ENCODE measurements at places on chromosomes 13 and 19. TPM values are rescaled to one million over a fixed set of nuclear protein-coding genes. Genes with fewer than 3 reads are reported as not detected.

DNA sequence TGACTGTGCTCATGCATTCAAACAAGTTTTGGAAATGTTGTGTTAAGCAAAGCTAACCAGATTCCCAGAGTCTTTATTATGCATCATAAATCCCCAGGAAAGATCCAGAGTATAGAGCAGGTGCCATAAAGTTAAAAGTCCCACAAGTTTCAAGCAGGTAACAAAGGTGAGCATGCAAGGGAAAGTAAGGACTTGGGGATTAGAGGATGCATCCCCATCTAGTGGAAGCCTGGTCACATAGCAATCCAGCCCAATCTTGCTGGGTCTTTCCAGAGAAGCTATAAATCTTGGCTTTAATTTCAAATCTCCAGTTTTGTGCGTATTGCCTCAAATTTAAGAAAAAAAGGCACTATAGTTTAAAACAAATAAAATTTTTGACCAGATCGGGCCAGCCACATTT, 72.7 kb downstream of the ZNF254 start:
- DNase-seq = no peak

DNA sequence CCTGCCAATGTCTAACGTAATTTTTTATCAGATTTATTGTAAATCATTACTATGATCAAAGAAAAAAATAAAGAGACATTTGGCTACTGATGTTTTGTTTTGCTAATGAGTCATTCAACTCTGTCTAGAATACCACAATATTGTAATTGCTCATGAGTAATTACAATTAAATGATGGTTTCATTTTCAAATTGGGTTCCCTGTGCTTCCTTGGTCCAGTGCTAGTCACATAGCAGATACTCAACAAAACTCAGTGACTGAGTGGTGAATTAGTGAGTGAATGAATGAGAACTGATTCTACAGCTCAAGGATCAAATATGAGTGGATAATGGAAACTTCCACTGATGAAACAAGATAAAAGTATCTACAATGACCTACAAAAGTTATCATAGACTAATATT, 304.7 kb downstream of the POU4F1 start:
- DNase-seq = no peak

- DNase-seq = no peak
These were observed 19.3 kb downstream of the EDDM13 start for GRCh38 chr19:56291867-56292266.

- no peak for DNase-seq
These were observed 79.2 kb downstream of the SLAIN1 start for GRCh38 chr13:77776704-77777103.

Gene TIMM44
- total RNA-seq = 109 TPM

DNA sequence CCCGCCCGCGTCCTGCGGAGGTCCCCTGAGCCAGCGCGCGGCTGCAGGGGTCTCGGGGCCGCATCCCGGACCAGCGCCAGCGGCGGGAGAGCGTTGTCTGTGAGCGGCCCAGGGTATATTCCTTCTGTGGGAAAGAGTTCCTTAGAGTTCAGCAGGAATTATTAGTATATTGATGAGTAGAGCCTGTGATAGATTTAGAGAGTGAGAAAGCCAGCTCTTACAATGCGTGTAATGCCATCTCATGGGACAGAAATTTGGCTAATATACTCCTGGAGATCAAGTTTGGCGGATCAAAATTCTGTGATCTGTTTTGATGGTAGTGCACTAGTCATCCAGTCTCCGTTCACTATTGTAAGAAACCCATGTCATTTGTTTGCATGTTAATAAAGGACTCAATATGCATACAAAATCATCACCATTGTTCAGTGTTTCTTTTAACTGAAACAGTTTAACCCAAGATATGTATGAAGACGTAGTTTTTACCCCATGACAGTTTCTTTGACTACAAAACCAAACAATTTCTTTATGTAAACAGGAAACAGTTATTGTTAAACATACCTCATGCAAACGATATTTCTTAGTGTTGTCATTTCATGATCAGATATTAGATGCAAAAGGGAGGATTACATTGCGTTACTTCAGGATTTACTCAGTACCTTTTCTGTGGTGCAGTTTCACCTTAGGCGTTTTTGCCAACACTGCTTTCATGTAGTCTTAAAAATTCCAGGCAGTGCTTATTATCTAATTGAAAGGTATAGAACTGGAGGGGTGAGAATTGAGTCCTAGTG, 9.9 kb downstream of the TNFRSF19 start:
- no peak for DNase-seq

GRCh38 chr19:35565016-35565856, 1.8 kb upstream of the ATP4A start:
- no peak for DNase-seq

- peak; percentile 22 for DNase-seq
These were observed 1.8 kb downstream of the HMGB1 start for GRCh38 chr13:30463787-30464495.

DNA sequence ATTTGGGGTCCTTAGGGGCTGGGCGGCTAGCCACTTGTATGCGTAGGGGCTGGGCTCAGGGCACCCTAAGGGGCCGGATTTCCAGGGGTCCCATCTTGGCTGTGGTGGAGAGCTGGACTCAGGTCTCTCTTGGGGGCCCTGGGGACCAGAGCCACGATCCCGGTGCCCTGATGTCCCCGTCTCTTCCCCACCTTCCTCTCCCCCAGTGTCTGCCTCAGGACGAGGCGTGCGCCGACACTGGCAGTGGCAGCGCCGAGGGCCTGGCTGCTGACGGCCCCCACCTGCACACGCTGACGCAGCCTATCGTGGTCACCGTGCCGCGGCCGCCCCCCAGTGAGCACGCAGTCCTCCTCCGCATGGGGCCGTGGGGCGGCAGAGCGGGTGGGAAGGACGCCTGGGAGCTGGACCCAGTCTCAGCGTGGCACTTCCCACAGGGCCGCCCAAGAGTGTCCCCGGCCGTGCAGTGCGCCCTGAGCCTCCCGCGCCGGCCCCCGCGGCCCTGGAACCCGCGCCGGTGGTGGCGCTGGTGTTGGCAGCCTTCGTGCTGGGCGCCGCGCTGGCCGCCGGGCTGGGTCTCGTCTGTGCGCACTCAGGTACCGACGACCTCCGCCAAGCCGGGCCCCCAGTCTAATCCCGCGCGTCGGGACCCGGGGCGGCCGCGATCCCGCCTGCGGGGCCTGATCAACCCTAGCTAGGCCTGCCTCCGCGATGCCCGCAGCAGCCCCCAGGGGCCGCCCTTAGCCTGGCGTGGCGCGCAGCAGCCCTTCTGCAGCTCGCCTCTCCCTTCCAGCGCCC, 2.7 kb upstream of the SNAPC2 start:
- DNase-seq = peak; percentile 80

Gene ADGRE2
- 0.66 TPM for total RNA-seq

DNA sequence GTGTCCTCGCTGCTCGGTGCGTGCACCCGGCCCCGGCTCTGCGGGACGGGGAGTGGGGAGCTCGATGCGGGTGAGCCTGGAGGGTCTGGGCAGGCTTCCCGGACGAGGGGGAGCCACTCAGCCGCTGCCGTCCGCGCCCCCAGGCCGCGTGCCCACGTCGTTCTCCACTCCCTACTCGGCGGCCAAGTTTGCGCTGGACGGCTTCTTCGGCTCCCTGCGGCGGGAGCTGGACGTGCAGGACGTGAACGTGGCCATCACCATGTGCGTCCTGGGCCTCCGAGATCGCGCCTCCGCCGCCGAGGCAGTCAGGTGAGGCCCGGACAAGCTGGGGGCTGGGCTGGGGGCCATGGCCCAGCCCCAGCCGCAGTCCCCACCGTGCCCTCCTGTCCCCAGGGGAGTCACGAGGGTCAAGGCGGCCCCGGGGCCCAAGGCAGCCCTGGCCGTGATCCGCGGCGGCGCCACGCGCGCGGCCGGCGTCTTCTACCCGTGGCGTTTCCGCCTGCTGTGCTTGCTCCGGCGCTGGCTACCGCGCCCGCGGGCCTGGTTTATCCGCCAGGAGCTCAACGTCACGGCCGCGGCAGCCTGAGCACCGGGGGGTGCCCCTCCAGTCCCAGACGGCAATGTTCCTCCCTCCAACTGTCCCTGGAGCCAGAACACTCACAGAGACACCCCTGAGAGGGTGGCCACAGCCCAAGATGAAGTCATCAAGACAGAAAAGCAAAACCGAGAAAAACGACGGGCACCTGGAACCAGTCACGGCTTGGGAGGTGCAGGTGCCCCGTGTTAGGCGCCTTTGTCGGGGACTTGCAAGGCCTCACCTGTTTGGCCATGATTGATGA, 2.5 kb upstream of the RPL36 start:
- DNase-seq = no peak

- no peak for DNase-seq
These were observed 5.8 kb downstream of the LIM2 start for GRCh38 chr19:51382004-51382403.

Gene COL4A2
- total RNA-seq = 60.9 TPM

Gene ZNF626
- total RNA-seq = 24.2 TPM

GRCh38 chr13:105144020-105144419, 1391.4 kb downstream of the EFNB2 start:
- no peak for DNase-seq

GRCh38 chr13:101660711-101661110, 208.2 kb downstream of the ITGBL1 start:
- DNase-seq = no peak

DNA sequence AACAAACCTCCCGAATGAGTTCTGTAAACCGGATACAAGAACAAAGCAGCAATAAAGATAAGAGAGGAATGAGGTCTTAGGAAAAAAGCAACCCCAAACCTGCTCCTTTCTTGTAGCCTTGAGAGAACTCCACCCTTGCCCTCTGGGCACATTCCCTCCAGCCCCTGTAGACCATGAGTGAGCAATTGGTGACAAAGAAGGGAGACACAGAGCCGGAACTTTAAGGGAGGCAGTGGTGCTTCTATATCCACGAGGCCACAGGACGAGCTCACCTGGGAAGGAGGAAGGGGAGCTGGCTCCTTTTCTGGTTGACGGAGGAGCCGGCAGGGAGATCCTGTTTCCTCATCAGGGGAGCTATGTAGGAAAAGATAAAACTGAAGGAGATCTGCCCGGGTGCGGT, 13.0 kb downstream of the BRME1 start:
- DNase-seq = no peak

GRCh38 chr13:51584731-51585672, 740 bp downstream of the WDFY2 start:
- peak; percentile 69 for DNase-seq

- DNase-seq = no peak
These were observed 1227.1 kb downstream of the SLITRK1 start for GRCh38 chr13:82654861-82655855.
